ENCODE measurements at places on chromosomes 11 and 22.

- no peak for DNase-seq
Observed at GRCh38 chr11:10443152-10443551, 11.9 kb upstream of the AMPD3 start.

GRCh38 chr11:102559839-102560238 lies 29.3 kb upstream of the MMP7 start:
- no peak for DNase-seq

GRCh38 chr11:7538466-7539454 lies 25.0 kb downstream of the PPFIBP2 start:
- DNase-seq: no peak

- no peak for DNase-seq
Observed at GRCh38 chr11:64303109-64304031, 2.0 kb upstream of the ESRRA start.

GRCh38 chr11:68673306-68673945 lies 10.9 kb upstream of the GAL start:
- DNase-seq: no peak

GRCh38 chr11:2703363-2704141 lies 3.8 kb upstream of the KCNQ1OT1 start:
- no peak for DNase-seq

GRCh38 chr11:132913886-132914285 lies 618.4 kb downstream of the OPCML start:
- no peak for DNase-seq

DNA sequence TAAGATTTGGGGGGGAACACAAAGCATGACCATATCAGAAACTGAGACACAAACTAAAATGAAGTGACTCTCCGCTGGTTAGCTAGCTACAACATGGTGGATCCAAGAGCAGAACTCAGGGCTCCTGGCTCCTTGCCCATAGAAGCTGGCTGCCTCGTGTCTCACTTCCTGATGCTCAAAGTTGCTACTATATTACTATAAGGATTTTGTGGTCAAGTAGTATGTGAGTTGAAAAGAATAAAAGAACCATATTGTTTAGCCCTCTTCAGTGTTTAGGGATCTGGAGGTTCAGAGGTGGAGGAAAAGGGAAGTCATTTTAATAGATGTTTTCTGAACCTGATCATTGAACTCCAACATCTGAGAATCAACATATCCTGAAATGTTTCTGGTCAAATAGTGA lies 16.9 kb upstream of the SIK2 start:
- DNase-seq: no peak

DNA sequence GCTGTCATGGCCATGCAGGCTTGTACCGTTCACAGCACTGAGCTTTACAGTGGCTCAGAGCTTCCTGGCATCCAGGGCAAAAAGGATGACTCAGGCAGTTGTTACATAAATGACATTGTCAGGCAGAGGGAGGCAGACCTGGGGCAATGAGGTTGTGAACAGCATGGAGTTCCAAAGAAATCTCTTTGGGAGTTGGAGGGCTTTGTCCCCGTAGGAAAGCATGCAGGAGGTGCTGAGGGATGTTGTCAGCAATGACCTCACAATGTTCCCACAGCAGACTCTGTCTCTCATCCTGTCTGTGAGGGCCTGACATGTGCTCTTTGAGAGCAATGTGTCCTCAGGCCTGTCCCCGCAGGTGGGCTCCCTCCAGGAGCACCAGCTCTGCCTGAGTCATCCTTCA lies 25.9 kb upstream of the PDE2A start:
- DNase-seq: no peak

DNA sequence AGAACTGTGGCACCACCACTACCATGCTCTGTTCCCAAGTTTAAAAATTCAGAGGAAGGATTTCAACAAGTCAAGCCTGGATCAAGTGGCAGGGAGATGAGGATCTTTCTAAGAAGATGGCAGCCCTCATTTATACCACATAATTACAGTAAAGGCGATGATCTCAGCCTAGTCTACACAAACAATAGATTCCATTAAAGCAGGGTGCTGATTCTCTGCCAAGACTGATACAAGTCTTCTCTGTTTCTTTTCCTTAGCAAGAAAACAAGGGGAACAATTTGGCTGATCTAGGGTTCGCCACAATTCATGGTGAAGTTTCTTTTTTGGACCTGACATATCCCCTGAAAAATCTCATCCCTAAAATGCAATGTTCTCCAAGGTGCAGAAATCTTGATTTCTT lies 73.9 kb downstream of the PPFIBP2 start:
- no peak for DNase-seq

DNA sequence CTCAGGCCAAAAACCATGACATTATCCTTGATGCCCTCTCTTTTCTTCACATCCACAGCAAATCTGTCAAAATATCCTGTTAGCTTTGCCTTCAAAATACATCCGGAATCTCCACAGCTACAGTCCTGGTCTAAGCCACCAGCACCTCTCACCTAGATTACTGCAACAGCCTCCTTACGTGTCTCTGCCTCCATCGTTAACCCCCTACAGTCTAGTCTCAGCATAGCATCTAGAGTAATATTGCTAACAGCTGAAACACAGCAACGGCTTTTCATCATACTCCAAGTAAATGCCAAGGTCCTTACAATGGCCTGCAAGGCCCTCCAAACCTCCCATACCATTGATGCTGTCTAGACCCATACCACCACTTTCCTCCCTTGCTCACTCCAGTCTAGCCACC lies 4.4 kb downstream of the TSG101 start:
- no peak for DNase-seq

DNA sequence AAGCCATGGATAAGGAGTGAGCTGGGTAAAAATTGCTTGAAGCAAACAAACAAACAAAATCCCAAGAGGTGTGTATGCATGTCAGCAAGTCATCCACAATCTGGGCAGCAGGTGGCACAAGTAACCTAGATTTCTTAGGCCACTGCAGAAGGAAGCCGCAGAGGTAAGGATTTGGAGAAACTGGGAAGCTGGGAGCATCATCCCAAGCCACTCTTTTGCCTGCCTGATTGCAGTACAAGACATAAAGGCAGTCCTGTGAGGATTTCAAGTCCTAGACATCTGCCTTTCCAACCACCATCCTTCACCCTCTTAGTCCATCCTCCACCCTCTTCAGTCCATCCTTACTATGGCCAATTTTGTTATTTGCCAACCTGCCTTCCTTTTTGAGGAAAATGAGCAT lies 67.2 kb upstream of the BMAL1 start:
- DNase-seq: no peak

- DNase-seq: no peak
Observed at GRCh38 chr11:17601676-17602075, 54.6 kb downstream of the OTOG start.

DNA sequence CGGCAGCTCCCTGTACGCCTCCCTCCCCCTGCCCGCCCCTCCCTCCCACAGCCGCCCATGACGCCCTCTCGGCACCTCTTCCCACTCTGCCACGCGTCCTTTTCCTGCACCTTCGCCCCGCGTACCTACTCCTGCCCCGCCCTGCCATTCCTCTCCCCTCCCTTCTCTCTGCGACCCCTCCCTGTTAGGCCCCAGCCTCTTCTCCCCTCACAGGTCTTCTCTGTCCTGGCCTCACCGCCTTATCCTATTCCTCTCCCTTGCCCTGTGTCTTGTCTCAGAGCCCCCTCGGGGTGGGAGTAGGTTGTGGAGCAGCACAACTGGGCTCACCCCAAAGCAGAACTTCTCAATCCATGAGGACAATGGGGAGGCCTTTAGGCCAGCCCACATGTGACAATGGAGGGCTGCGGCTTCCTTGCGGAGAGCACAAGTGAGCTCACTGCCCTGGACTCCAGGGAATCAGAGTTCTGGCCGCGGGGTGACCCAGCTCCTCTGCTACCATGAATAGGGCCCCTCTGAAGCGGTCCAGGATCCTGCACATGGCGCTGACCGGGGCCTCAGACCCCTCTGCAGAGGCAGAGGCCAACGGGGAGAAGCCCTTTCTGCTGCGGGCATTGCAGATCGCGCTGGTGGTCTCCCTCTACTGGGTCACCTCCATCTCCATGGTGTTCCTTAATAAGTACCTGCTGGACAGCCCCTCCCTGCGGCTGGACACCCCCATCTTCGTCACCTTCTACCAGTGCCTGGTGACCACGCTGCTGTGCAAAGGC lies 539 bp downstream of the SLC35C1 start:
- DNase-seq: no peak

- DNase-seq: no peak
Observed at GRCh38 chr11:1352696-1353382, 36.9 kb upstream of the BRSK2 start.

- DNase-seq: no peak
Observed at GRCh38 chr22:37943136-37943824, 10.1 kb downstream of the C22orf23 start.

- DNase-seq: no peak
Observed at GRCh38 chr22:30399718-30400117, 2.9 kb downstream of the SEC14L2 start.

- no peak for DNase-seq
Observed at GRCh38 chr11:21615955-21616371, 576.9 kb upstream of the ANO5 start.

DNA sequence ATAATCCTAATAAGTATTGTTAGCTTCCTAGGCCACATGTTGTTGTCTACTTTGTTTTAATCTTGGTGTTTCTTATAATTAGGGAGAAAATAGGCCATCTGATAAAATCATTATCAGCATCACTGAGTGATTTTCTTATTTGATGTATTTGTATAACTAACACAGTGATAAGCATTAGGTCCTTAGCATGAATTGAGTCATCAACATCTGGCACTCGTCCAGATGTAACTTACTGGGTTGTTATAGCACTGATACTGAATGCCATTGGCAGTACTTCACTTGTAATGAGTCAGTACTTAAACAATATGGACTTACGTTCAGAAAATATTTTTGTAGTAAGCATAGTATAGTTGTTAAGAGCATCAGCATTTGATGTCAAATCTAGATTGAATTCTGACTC lies 16.2 kb downstream of the API5 start:
- peak; percentile 95 for DNase-seq

DNA sequence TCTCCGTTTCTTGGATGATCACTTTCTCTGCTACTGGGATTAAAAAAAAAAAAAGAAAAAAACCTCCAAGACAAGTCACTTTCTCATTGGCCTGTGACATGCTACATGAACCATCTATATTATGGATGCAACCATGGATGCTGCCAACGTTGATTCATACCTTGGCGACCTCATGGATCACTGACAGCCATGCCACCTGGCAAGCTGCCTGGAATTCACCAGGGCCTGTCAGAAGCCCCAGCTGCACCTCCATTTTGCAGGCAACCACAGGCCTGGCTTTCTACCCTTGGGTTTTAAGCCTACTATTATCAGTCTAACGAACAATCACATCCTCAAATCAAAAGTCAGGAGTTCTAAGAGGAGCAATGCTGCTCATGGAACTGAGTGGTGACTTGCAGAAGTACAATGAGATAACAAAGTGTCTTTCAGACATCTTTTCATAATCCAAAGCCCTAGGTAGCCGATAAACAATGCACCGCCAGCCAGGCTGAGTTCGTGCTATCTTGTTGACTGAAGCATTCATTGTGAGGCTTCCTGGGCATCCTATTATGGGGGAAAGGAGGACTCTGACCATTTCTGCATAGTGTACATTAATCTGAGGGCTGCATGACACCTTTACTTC lies 48.0 kb upstream of the CADM1 start:
- no peak for DNase-seq

- DNase-seq: no peak
Observed at GRCh38 chr22:48332438-48333322, 1495.0 kb downstream of the BRD1 start.

DNA sequence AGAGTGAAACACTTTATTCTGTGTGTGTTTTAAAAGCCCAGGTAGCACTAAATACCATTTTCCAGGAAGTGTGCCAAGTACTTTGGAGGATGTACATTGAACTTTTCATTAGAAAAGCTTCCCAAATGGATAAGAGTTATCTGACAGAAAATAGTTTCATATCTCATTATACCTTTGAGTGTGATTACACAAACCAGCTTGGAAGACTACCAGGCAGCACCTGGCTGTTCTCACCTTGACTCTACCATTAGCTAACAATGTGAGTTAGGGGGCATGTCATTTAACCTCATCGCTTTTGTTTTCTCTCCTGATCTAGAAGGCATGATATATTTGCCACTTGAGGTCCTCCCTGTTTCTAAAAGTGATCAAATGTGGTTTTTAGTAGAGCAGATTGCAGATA lies 50.2 kb downstream of the GRM5 start:
- DNase-seq: no peak

DNA sequence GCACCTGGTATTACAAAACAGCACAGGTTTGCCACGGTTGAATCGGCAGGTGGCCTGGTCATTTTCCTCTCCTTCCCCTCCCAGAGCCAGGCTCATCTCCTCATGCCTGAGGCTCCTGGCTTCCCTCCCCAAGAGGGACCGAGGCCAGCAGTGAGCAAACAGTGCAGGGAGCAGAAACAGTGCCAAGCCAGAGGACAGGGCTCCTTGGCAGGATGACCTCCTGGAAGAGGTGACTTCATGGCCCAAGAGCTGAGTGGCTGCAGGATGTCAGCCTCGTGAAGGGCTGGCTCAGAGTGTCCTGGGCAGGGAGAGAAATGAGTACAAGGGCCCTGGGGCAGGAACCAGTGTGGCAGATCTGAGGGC lies 22.8 kb upstream of the PPFIA1 start:
- no peak for DNase-seq

All from non-pigmented ciliary epithelial cell (primary cell).